Tibial artery (tissue), 4 donors: ENCODE measurements at places on chromosomes 16 and 17.

DNA sequence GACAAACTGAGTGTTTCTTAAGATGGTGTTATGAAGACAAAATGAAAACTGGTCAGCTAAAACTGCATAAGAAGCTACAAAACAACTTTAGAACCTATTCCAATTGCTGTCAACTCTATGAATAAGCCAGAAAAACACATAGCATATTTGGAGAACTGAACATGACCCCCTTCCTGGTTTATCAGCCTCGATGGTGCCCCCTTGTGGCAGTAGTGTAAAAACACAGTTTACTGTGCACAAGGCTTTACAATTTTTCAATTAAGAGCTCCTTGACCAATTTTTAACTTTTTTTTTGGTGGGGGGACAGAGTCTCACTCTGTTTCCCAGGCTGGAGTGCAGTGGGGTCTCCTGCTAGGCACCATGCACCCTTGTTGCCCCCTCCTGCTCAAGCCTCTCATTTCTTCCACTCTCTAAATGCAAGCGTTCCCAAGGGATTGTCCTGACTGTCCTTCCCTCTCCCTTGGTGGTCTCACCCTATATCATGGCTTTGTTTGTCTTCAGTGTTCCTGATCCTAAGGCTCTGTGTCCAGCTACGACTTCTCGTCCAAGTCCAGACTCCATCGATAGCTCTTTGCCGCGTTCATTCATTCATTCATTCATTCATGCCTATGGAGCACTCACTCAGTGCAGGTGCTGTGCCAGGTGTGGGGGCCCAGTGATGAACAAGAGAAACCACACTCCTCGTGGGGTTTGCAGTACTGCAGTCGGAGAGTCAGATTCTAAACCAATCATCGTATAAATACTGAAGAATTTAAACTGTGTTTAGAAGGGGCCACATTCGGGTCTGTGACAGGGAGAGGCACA is 7.5 kb downstream of the EIF1 start:
- DNase-seq, result no peak
- H3K4me3 ChIP-seq, result no peak overlapping the region
- H3K27me3 ChIP-seq, result peaks cover 2% of the 10 kb centered on the region
- H3K4me1 ChIP-seq, result peaks cover 27% of the 10 kb centered on the region

DNA sequence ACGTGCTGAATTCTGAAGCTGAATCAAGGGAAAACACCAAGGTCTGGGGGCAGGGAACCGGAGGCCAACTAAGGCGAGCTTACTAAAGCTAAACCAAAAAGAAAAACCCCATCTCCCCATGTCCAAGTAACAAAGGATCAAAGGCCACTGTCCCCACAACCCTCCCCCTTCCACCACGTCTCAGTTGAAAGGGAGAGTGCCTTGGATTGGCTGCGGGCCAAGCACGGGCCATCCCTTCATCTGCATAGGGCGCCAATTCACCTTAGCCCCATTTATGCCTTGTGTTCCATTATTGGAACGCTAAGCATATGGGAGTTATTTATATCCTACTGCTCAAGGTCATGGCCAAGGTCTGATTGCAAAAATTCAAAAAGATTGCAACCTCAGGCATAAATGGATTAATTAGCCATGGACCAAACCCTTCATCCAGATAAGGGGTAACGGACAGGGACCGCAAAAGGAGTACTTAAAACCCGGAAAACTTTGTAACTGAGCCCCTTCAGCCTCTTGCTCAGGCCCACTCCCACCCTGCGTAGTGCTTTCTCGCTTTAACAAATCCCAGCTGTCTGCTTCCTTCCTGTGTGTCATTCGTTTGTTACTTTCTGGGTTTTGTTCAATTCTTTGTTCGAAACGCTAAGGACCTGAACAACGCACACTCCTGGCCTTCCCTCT is 740 bp upstream of the ATP6V0D1 start:
- no peak for DNase-seq
- H3K36me3 ChIP-seq, result no peaks in the 10 kb centered on the region
- H3K4me3 ChIP-seq, result peak overlapping the region; percentile 88
- peak overlapping the region; percentile 87 for H3K27ac ChIP-seq
- H3K4me1 ChIP-seq, result peaks cover 39% of the 10 kb centered on the region

DNA sequence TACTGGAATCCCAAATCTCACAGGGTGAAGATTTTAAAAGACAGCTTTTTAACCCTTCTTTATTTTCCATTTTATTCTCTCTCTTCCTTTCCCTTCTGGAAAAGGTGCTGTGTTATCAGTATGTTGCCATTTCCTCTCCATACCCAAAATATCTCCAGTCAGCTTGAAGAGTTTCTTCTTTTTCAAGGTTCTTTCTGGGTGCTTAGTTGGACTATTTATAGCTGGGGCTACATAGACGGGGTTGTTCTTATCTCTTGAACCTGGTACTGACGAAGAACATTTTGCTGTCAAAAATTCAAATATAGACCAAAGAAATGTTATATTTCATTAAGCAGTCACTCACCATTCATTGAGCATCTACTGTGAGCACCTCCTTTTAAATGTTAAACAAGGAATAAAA is 48.6 kb downstream of the IST1 start:
- no peaks in the 10 kb centered on the region for H3K36me3 ChIP-seq
- no peaks in the 10 kb centered on the region for H3K27me3 ChIP-seq
- H3K4me3 ChIP-seq, result no peak overlapping the region
- no peaks in the 10 kb centered on the region for H3K4me1 ChIP-seq
- no peak overlapping the region for H3K27ac ChIP-seq

DNA sequence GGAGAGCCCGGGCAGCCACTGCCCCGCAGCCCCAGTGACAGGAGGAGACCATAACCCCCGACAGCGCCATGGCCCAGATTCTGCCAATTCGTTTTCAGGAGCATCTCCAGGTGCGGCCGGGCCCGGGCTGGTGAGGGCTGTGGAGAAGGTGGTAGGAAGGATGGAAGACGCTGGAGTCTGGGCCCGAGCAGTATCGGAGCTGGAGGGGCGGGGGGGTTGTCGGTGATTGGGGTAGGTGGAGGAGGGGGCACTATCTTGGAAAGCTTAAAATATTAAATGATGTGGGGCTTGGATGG is 317 bp downstream of the CLTC start:
- H3K36me3 ChIP-seq, result no peaks in the 10 kb centered on the region
- H3K27ac ChIP-seq, result peak overlapping the region; percentile 99
- H3K27me3 ChIP-seq, result no peaks in the 10 kb centered on the region
- no peak for DNase-seq

- DNase-seq, result no peak
- no peak overlapping the region for H3K4me3 ChIP-seq
- no peaks in the 10 kb centered on the region for H3K36me3 ChIP-seq
- H3K27me3 ChIP-seq, result no peaks in the 10 kb centered on the region
Measured at GRCh38 chr16:60091071-60091470, 1357.0 kb upstream of the GOT2 start.
